ENCODE measurements at places on chromosomes 7 and 10.

- no peak for DNase-seq
Measured at GRCh38 chr7:78967046-78967445, 486.4 kb downstream of the MAGI2 start.

DNA sequence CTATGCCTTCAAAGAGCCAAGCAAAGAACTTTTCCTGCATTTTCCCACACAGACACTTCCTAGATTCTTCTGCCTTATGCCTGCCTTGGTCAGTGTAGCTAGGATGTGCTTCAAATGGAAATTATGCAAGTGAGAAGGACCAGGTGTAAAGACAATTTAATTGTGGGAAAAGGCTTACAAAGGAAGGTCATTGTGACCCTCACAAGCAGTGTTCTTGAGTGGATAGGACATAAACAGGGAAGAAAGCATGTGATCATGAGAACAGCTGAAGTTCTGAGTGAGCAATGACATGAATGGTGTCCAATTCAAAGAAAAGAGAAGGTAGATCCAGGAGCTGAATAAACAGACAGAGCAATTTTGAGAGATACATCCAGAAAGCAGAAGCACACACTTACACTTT, 1.3 kb upstream of the PIP start:
- no peak for DNase-seq

DNA sequence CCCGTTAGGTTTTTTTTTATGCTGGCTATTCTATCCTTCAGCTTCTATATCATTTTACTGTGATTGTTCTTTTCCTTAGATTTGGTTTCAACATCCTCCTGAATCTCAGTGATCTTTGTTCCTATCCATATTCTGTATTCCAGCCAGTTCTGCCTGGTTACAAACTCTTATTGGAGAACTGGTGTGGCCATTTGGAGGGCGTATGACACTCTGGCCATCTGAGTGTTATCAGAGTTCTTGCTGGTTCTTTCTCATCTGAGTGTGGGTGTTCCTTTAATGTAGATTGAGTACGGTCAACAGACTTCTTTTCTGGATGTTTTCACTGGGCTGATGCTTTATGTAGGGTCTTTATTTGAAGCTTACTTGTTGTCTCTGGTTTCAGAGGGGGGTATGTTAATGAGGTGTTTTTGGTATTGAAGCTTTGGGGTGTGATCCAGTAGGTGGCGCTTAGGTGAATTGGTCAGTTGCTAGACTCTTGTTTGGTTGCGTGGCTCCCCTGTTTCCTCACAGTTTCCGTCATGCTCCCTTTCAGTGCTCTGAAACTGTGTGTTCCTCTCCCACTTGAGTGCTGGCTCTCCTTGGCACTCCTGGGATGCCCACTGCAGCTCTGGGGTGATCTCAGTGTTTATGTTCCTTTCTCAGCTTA, 80.7 kb downstream of the FANK1 start:
- DNase-seq = no peak

GRCh38 chr7:80940539-80941207, 21.8 kb upstream of the SEMA3C start:
- DNase-seq = no peak

GRCh38 chr10:63267414-63268148, 134.5 kb downstream of the NRBF2 start:
- DNase-seq = no peak

GRCh38 chr7:27201580-27202017, 1.7 kb upstream of the HOXA13 start:
- no peak for DNase-seq

DNA sequence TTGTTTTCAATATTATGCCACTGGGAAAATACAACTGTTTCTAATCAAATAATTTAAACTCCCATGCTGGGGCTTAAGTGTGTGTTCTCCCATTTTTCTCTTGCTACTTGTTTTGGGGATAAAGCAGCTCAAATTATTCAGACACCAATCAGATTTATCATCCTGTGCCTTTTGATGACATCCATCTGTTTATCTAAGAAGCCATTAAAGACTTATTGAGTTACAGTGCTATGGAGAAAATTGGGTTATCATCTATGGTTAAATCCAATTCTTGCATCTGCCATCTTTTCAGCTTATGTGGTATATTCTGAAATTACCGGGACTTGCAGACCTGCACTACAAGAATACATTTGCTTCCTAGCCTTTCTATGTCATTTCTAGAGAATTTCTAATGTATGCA, 401.2 kb downstream of the GFRA1 start:
- no peak for DNase-seq

DNA sequence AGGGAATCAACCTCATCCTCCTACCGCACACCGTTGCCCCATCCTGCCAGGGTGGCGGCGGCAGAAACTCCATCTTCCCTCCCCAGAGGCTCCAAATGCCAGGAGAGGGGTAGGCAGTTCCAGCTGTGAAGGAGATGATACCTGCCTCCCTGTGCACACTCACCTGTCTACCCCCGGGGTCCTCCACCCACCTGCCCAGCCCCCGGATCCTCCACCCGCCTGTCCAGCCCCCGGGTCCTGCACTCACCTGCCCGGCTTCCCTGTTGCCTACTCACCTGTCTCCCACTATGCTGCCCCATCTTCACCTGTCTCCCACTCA, 13.4 kb upstream of the DNAAF5 start:
- DNase-seq = no peak

DNA sequence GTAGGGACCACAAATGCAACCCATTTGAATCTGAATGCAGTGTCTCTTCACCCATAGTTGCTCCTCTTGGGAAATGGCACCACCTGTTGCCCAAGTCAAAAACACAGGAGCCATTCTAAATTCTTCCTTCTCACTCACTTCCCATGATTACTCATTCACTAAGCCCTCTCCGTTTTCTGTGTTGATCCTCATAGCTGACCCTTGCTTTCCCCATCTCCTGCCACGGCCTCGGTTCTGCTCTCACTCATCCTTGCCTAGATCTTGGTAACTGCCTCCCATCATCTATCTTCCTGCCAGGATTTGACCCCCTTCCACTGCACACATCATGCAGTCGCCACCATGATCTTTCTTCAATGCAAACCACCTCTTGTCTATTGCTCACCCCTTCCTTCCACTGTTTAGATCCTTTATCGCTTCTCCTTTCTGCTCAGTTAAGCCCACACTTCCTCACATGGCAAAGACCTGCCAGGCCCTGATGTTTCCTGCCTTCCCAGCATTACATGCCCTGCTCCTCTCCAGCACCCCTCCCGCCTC, 19.0 kb upstream of the CPN1 start:
- no peak for DNase-seq

DNA sequence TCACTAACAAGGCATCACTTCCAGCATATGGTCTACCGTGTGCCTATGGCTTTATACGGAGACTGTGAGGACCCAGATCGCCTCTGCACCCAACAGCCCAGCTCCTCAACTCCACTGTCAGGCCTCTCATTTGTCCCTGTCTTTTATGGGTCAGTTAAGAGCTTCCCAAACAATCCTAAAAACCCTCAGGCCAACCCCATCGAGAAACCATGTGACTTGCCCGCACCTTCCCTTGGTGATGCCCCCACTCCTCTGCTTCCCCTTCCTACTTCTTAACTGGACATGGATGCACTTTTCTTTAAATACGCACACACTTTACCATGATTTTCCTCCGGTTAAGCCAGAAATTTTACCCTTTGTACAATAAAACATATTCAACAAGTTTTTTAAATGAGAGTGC, 46.8 kb downstream of the BAIAP2L1 start:
- DNase-seq = no peak

GRCh38 chr10:12635127-12635541, 285.8 kb downstream of the CAMK1D start:
- no peak for DNase-seq

DNA sequence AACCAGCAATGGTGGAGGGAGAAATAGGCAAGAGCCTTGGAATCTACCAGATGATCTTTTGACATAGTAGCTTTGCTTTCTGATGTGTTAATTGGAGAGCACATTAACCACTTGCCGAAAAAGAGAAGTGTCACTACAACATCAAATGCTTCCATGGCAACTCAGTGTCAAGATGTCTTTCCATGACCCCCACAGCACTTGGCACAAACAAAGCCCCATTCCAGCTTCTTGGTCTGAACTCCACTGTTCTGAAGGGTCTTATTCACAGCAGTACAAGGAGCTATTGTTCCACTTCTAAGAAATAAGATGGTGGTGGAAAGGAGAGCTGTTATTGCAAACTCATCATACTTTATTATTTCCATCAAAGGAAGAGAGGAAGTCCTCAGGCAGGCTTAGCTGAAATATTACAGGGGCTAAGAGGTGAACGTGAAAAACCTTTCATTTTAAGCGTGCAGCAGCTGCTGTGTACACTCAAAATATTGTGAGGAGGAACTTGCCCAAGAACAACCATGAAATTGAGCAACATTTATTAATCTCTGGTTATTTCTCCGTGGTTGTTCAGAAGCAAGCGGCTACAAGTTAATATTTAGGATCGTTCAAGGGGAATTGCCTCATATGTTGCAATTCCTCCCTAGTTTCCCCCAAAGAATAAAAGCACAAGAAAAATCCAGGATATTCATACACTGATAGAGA, 354.8 kb upstream of the CELF2 start:
- no peak for DNase-seq

- DNase-seq = no peak
Measured at GRCh38 chr10:43680035-43680434, 31.4 kb upstream of the ZNF32 start.

- DNase-seq = no peak
Measured at GRCh38 chr10:129331207-129331838, 135.7 kb upstream of the MGMT start.

DNA sequence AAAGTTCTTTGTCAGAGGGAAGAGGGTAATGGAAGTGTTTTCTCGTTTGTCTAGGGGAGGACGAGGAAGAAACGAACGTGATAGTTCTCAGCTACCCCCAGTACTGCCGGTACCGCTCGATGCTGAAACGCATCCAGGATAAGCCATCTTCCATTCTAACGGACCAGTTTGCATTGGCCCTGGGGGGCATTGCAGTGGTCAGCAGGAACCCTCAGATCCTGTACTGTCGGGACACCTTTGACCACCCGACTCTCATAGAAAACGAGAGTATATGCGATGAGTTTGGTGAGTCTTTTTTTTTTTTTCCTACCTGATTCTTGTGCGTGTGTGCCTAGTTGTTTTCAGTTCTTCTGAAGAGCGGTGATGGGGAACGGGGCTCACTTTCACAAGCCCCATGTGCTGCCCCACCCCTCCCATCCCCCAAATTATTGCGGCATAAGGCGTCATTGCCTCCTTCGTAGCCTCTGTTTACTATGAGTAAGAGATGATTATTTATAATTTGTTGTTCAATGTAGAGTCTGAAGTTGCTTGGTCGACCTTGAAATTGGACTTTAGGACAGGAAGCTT, 98.6 kb downstream of the ARID5B start:
- DNase-seq = no peak

- no peak for DNase-seq
Measured at GRCh38 chr7:28411876-28412662, at the start of gene CREB5. CREB5 (plus strand) TSS chr7:28412518; CDS start chr7:28412915, 397 bp downstream.

DNA sequence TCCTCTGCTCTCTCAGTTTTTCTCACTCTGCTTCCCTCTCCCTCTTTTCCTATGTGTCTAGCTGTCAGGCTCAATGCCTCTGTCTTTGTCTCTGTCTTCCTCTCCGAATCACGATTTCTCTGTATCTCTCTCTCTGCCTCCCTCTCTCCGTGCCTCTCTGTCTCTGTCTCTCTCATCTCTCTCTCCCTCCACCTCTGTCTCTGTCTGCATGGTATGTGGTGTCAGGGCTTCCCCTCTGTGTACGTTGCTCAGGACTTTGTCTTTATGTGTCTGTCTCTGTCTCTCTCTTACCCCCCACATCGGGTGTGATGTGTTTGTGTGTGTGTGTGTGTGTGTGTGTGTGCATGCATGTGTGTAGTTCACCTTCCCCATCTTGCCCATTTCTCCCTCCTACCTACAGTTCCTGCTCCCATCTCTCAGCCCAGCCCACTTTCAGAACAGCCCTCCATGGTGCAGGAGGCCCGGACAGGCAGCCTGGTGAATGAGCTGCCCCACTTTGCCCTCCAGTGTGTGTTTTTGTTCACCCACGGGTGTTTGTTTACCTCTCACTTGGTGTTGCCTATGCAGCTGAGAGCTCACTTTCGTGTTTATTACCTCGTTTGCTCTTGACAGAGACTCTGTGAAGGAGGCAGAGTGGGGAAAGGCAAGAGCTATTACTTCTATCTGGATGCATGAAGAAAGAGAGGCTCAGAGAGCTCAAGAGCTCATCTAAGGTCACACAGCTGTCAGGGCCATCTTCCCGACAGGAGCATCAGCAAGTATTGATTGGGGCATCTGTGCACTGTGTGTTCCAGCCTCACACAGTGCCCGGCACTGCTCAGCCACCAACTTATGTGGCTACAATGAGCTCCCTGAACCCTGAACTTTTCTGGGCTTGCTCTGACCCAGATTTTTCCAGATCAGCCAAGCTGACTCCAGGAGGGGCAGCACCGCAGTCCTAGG, 163.5 kb upstream of the ZMIZ1 start:
- no peak for DNase-seq

DNA sequence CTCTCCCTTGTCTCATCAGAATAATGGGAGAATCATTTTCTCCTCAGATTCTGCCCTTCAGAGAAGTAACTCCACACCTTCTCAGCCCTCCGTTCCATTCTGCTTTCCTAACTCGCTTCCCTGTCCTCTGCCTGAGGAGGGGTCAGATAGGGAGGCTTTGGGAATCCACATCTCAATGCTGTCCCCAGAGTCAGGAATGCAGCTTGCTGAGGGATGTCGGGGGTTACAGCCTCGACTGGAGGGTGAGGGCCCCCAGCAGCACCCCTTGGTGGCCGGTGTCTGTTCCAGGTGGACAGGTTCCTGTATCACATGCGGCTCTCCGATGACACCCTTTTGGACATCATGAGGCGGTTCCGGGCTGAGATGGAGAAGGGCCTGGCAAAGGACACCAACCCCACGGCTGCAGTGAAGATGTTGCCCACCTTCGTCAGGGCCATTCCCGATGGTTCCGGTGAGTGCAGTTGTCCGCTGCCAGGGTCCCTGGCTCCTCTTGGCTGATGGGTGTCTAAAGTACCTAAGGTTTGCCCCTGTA, 6.9 kb downstream of the HKDC1 start:
- no peak for DNase-seq

DNA sequence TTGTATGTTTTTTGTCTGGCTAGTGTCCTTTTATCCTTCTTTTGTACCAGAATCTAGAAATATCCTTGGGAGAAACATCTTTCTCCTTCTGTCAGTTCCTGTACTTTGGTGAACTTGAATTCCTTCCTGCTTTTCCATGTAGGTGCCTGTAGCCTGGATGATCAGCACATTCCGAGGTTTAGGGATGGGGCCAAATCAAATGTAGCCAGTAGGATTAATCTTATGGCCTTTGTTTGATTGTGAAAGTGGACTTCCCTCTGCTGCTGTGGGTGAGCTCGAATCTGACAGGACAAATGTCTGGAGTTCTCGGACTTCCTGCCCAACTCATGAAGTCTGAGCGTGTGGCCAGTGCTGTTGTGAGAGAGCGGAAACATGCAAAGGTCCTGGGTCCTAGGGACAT, 33.2 kb upstream of the NAMPT start:
- DNase-seq = no peak

- no peak for DNase-seq
Measured at GRCh38 chr7:148155000-148155399, 435.6 kb upstream of the C7orf33 start.

GRCh38 chr10:110209926-110210673, 2.7 kb downstream of the MXI1 start:
- no peak for DNase-seq
